ENCODE measurements at places on chromosomes 13 and 19.

DNA sequence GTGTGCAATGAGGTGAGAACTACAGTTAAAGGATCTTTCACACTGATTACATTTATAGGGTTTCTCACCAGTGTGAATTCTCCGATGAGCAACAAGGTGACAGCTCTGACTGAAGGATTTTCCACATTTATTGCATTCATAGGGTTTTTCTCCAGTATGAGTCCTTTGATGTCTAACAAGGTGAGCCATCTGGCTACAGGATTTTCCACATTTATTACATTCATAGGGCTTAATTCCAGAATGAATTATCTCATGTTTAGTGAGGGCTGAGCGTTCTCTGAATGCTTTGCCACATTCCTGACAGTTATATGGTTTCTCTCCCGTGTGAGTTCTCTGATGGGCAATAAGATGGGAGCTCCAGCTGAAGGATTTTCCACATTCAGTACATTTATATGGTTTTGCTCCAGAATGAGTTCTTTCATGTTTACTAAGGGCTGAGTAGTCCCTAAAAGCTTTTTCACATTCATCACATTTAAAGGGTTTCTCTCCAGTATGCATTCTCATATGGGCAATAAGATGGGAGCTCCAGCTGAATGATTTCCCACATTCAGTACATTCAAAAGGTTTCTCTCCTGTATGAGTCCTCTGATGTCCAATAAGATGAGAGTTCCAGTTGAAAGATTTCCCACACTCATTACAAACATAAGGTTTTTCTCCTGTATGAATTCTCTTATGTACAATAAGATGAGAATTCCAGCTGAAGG lies 4.4 kb upstream of the C19orf18 start:
- no peak for DNase-seq

GRCh38 chr19:49840736-49841249 lies 10.2 kb upstream of the PTOV1 start:
- DNase-seq: no peak

DNA sequence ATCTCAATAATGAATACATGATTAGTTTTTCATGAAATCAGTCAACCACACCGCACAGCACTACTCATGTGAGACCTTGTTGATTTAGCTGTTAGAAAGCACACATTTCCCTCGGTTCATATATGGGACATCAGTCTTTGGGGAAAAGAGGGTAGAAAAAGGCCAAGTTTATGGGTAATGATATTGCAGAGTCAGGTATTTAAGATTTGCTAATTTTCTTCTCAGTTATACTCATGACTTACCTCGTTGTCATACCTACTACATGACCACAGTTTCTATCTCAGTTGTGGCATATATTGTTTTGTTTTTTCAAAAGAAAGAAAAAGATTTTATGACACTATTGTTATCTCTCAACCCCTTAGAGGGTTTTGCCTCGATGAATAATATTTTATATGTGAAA lies 165.6 kb downstream of the POU4F1 start:
- DNase-seq: no peak

DNA sequence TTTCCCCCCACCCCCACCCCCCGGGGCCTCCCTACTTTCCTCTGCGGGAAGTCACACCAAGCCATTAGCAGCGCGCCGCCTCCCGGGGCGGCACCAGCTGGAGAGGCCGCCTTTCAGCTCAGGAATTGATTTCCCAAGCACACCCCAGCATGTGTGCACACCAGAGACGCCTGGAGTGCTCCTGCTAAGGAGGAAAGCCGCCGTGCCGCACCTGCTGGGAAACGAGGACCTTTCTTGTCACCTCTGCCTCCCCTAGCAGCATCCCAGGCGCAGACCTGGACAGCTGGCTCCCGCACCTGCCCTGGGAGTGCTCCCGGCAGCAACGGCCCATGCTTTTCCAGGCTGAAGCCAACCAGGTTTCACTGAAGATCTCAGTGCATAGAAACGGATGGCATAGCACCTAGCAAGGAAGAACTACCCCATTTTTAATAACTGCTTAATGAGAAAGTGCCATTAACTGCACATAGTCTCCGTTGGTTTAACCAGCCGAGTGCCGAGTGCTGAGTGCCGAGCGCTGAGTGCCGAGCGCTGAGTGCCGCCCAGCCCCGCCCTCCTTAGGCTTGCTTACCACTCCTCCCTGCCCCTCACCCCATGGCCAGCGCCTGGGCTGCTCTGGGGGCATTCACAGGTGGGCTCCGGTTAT lies 165.0 kb downstream of the USP12 start:
- no peak for DNase-seq

GRCh38 chr19:16594131-16594586 lies 21.9 kb upstream of the SLC35E1 start:
- peak; percentile 49 for DNase-seq

DNA sequence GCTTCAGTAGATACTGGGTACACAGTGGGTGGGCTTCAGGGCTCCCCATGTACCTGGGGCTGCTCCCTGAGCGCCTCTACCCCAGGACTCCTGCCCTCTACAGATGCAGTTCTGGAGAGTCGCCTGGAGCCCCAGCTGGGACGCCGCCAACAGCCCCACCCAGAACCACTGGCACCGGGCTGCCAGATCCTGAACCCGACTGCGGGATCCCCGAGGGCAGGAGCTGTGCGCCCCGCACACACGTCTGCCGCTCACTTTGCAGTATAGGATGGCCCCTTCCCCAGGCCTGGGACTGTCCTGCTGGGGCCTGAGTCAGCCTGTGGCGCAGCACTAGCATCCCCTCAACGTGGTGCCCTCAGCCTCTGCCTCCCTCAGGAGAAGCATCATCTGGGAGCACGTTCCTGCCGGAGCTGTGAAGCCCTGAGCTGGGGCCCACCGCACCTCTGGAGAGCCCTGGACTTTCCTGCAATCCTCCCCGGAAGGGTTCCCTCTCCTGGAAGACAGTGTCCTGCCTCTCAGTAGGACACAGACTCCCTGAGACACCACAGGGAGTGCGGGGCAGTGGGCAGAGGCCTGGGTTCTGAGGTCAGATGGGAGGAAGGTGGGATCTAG lies 3.7 kb downstream of the REXO1 start:
- no peak for DNase-seq

Measured in activated T-cell treated with anti-CD3 and anti-CD28 coated beads, Interleukin-2, amount 50 U/mL, for 1 hour (primary cell).